Stimulated activated CD8-positive, alpha-beta memory T cell treated with anti-CD3 and anti-CD28 coated beads, Interleukin-15, amount 100 ng/mL, for 4 hours (primary cell): ENCODE measurements at places on chromosomes 3 and 15.

DNA sequence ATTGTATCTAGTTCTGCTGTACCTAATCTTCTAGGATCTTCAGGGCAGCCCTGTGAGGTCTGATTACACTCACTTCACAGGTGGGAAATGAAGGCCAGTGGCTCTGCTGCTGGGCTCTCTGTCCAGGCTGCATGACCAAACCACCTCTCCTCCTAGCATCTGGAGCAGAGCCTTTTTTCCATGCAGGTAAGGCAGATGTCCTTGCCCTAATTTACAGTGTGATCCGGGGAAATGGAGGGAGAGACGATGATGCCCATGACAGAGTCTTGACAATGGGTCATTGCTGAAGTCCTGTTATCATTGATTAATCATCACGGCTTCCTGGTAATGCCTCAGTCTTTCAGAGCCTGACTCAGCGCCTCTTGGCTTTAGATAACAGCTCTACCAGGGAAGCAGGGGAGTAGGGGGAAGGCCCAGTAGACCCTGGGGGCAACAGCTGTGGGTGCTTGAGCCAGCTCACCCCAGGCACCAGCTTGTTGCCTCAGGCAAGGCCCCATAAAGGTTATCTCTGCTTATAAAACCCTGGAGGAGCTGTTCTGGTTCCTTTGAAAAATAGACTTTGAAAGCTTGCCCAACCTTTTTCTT is 153.4 kb downstream of the GABRG3 start:
- no peak for DNase-seq

DNA sequence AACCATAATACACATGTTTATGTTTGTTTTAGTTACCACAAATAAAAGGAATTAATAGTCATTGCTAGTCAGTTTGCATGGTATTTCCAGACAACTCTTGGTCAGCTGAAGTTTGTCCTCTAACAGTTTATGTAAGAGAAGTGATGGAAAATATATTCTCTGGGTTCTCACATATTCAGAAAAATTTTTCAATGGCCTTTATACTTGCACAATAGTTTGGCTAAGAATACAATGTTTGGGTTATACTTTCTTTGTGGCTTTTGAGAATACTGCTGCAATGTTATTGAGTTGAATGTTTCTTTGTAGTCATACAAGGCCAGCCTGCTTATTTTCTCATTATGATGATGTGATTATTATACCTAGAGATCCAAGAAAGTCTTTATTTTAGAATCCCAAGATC is 133.9 kb downstream of the RAP2B start:
- DNase-seq = no peak

GRCh38 chr15:65904301-65904700 is 35.0 kb downstream of the RAB11A start:
- no peak for DNase-seq

DNA sequence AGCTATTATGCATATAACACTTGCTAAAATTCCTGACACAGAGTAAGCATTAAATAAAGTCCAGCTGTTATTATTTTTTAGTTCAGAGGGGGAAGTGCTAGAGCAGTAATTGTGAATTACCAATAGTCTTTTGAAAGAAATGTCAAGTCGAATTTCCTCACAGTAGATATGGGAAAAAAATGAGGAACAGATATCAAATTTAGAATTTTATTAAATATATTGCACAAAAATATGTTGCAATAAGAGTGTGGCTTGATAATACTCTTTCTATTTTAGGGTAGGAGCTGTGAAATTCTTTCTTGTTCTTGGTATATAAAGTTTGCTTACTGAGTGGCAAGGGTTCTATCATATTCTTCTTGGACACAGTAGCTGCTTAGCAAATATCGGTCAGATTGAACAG is 181.3 kb downstream of the NFKBIZ start:
- DNase-seq = no peak

DNA sequence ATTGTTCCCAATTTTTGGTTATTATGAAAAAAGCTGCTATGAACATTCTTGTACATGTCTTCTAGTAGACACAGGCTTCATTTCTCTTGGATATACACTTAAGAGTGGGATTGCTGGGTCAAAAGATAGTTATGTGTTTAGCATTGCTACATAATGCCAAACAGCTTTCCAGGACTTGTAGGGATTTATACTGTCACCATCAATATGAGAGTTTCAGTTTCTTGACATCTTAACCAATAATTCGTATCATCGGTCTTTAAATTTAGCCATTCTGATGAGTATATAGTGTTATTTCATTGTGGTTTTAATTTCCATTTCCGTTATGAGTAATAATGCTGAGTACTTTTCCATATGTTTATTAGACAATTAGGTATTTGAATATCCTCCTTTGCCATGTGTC is 190.3 kb upstream of the PFN2 start:
- no peak for DNase-seq

DNA sequence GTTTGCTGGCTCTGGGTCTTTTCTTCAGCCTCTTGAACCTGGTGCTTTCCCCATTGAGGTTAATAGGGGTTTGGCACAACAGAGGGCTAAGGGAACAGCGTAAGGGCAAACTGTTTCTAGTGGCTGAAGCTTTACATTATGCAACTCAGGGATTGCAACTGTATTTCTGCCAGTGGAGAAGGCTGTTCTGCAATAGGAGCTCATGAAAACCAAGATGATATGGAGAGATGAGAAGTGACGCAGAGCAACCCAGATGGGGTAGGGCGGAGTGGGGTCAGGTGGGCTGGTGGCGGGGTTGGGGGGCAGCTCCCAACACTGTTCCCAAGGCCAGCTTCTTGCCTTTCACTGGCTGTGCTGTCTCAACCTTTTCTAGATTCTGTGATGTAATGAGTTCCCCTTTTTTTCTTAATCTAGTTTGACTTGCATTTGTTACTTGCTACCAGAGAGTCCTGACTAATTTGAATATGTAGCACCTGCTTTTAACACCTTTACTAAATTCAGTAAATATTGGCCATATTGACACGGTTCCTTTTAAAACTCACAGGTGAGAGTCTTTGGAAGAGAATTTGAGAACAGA is 7.2 kb downstream of the GXYLT2 start:
- DNase-seq = no peak

DNA sequence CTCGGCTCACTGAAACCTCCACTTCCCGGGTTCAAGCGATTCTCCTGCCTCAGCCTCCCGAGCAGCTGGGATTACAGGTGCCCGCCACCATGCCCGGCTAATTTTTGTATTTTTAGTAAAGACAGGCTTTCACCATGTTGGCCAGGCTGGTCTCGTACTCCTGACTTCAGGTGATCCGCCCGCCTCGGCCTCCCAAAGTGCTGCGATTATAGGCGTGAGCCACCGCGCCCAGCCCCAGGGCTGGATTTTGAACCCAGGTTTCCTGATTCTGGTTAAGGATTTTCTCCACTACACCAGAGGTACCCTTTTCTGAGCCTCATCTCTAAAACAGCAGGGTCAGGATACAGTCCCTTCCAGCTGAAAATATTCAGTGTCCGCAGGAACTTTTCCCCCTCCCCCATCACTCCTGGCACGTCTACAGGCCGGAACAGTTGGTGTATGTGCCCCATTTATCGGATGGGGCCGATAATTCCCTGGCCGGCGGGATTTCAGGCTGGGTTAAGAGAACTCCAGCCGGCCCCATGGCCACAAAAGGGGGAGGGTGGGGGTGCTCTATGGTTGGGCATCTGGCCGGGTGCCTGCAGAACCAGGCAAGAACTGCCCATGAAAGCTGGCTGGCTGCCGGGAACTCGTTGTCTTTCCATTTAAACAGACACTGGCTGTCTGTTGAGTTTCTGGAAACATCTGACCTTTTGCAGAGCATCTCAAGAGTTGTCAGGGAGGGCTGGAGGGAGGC is 26.8 kb upstream of the SEMA4B start:
- no peak for DNase-seq

DNA sequence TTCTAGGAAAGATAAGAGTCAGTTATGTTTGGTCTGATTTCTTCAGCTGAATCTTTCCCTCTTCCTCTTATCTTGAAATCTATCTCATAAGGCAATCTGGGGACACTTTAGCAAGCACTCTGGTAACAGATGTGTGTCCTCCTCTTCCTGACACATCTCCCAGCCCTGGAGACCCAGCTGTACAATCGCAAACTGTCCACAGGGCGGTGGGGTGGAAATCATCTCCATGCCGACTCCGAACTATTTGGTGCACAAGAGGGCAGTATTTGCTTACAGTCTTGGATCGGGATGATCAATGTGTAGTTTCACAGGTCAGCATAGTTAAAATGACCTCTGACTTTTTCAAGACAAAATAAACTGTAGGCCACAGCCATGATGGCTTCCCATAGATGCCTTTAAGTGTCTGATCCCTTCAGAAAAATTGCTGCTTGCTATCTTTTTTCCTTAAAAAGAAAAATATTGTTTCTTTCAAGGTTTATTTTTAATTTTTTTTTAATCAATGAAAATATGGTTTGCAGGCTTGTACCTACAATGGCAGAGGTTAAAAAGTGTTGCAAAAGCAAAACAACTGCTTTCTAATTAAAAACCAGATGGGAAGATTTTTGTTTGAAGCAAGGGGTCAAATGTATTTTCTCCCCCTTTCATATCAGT is 17.7 kb downstream of the EEFSEC start:
- no peak for DNase-seq
